Stimulated activated CD4-positive, alpha-beta T cell treated with anti-CD3 and anti-CD28 coated beads, TNF-alpha, amount 100 ng/mL, for 24 hours (primary cell): ENCODE measurements at places on chromosomes 3 and 15.

- no peak for DNase-seq
These were observed 32.5 kb downstream of the BHLHE40 start for GRCh38 chr3:5011555-5012256.

GRCh38 chr15:78049691-78050440, 27.6 kb downstream of the TBC1D2B start:
- DNase-seq, result peak; percentile 49

DNA sequence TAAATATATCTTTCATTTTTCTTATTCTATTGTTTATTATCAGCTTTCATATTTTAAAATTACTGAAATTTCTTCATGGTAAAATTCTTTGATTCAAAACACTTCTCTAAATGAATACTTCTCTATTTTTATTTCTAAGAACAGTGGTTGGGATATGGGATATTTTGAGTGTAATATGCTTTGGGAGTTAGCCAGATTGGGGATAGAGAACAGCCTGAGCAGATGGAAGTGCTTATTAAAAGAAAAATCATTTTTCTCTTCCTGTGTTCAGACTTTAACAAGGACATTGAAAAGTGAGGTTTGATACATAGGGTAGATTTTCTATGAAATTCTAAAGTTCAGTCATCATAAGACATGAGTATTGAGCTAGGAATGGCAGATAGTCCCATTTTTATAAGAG, 84.8 kb downstream of the COL6A5 start:
- DNase-seq, result no peak

DNA sequence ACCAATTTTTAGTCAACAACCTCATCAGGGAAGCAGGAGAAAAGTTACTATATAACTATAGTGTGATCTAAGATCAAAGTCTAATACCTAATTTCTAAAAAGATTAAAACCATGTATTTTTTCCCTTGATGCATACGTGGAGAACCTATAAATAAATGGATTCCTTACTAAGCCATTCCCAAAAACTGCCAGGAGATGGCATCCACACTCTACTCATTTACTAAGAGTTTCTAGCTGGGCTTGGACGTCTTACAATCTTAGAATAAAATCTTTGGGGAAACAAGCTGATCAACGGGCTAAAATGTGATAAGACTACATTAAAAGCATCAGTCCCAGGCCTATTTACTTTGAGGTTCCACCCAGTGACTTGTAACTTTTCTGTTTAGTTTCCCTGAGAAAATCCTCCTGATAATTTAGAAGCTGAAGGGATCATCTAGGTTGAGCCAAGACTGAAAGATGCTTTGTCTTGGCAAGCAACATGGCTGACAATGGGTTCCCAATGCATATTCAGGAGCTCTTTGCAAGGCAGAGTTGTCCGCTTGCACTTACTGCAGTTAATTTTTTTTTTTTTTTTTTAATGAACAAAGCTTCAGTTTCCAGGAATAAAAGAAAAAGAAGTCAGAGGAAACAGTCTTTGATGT, 85.5 kb upstream of the FGF12 start:
- no peak for DNase-seq

GRCh38 chr3:11543141-11543947, 100.4 kb downstream of the VGLL4 start:
- DNase-seq, result no peak

DNA sequence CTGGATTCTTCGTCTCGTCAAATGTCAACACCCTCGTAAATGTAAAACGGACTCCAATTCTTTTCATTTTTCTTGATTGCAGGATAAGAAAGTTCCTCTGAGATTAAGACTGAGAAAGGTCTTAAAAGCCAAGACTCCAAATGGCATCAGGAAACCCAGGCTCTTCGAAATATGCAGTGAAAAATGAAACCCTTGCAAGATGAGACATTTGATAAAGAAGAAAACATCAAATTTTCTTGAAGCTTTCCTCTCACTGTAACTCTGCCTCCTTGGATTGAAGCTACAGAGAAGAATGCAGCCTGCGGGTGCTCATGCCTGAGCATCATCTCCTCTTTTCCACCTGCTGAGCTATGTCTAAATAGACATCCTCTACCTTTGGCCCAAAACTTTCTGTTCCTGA, 342.4 kb upstream of the THBS1 start:
- DNase-seq, result no peak

- no peak for DNase-seq
These were observed 22.3 kb downstream of the WDR73 start for GRCh38 chr15:84631706-84632272.

DNA sequence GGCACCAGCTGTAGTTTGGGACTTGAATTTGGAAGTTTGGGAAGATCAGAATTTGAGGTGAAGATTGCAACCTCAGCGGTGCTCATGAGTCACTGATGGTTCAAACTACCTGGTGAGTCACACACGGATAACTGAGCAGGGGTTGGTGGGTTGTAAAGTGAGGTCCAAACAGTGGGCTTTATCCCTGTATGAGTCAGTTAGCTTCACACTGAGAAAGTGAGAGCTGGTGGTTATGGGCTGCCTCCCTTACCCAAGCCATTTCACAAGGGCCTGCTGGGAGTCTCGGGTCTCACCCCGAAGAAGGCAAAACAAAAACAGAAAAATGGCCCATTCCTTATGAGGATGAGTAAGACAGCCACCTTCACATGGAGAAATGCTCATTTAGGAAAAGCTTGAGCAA, 77.0 kb downstream of the ITGA11 start:
- DNase-seq, result no peak

GRCh38 chr3:187920913-187921312, 175.6 kb upstream of the BCL6 start:
- no peak for DNase-seq

GRCh38 chr3:17749281-17749680, 6.8 kb upstream of the TBC1D5 start:
- no peak for DNase-seq

GRCh38 chr3:112794622-112795172, 52.0 kb downstream of the CD200R1L start:
- DNase-seq, result no peak

DNA sequence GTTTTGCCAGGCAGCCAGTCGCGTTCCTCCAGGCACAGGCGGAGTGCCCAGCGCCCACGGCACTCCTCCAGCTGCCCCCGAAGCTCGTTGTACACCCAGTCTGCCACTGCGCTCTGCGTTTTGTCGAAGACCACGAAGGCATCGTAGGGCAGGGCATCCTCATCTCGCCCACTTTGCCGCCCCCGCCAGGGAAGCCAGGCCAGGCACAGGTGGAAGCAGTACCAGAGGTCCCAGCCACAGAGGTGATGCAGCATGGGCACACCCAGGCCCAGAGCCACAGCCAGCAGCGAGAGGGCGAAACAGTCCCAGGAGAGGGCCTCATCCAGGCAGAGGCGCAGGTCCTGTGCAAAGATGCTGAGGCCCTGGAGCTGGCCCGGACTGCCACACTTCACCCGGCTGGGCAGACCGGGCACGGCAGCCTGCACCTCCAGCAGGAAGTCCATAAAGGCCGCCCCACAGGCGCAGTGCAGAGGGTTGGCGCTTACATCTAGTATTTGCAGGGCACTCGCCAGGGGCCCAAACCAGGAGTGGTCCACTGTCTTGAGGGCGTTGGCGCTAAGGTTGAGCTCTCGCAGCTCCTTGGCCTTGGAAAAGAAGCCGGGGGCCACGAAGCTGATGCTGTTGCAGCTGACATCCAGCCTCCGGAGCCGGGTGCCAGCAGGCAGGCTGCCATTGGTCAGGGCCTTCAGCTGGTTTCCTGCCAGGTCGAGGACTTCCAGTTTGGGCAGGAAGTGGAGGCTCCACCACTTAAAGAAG, 3.7 kb downstream of the TLR9 start:
- no peak for DNase-seq

GRCh38 chr3:110193074-110193473, 855.7 kb upstream of the DPPA4 start:
- no peak for DNase-seq

- DNase-seq, result no peak
These were observed 50.2 kb downstream of the SLCO2A1 start for GRCh38 chr3:133979553-133979952.

GRCh38 chr3:8840556-8840955, 71.1 kb upstream of the OXTR start:
- DNase-seq, result no peak

- no peak for DNase-seq
These were observed 81.9 kb downstream of the ANXA2 start for GRCh38 chr15:60315878-60316277.

- DNase-seq, result no peak
These were observed 6.8 kb upstream of the IDH3A start for GRCh38 chr15:78142332-78142731.

DNA sequence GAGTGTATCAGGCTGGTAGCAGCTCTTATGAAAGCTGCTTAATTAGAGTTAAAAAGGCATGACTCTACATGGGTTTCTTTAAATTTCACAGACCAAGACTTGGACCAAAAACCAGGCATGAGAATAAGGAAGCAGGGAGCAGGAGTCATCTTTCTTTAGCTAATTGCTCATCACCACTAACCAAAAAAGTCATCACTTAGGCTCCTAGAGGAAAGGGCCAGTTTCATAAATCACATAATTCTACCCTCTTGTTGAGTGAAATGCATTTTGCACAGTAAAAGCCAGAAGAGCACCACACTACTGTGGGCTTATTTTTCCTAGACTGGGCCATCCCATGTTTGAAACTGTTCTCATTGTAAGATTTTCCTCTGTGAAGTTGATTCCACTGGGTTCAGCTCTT, 175.6 kb downstream of the GREM1 start:
- no peak for DNase-seq

GRCh38 chr15:44706946-44707636, 4.0 kb downstream of the PATL2 start:
- DNase-seq, result no peak

DNA sequence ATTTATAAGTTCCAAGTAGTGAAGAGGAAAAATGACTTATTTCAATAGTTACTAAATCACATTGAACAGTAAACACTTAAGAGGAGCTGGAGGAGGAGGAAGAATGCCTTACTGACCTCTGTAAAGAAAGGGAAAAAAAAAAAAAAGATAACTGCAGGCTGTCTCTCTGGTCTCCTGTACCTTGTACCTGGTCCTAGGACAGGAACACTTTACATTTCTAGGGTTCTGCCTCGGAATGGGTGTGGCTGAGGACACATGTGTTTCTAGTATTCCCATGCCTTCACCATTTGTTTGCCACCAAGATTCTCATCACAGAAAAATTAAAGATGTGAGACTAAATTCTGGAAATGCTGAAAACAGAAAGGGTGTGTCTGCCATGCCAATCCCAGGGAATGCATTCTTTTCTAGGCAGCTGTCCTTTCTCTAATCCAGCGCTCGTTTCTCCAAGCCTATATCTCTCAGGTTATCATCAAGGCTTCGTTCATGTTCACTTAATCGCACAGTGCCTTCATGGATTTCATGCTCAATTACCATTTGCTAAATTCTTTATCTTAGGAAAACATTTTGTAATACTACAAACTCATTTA, 1208.3 kb downstream of the OTOL1 start:
- no peak for DNase-seq

- DNase-seq, result no peak
These were observed 439.2 kb downstream of the MCTP2 start for GRCh38 chr15:94670438-94671034.

DNA sequence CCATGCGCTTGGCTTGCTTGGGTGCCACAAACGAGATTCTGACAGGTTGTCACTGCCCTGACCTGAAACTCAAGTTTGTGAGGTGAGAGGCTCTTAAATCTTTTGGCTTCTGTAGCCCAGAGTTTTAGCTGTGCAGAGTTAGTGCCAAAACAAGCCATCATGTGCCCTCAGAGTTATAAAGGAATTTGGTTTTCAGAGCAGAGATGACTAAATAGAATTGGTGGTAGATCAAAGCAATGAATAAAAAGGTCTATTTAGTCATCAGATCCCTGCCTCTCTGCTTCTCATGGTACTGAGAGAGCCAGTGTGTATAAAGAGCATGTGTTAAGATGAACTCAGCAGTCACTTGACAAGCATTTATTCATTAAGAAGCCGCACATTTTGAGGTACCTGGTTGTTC, 207.5 kb upstream of the DPH6 start:
- DNase-seq, result no peak

DNA sequence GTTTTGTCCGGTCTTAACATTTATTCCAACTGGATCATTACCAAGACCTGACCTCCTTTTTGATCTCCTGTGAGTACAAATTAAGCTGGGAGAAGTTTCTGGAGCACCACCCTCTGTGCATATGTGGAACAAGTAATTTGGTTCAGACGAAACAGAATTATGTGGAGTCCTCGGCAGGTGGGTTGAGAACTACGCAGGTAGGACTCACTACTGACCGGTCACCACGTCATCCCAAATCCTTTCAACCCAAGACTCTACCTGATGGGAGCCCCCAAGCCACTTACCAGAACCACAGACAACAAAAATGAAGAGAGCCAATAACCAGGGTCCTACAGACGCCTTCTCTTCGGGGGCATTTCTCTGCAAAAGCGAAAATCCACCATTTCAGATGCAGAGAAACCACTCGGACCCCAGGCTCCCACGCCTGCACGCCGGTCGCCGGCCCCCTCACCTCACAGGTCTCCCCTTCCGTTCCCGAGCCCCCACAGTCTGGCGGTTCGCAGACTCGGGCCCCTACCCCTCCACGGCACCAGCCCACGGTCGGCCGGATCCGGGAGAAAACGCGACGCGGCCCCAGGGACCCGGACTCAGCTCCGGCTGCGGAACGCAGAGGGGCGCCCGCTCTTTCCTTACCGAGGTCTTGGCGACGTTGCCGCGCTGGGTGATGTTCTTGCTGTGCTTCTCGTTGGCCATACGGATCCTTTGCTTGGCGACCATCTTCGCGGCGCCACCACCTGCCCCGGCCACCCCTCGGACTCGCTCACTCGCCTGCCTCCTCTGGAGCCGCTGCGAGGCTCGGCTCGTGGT, 674 bp downstream of the SERP1 start:
- DNase-seq, result peak; percentile 7

GRCh38 chr15:39491886-39492490, 88.9 kb upstream of the THBS1 start:
- no peak for DNase-seq

DNA sequence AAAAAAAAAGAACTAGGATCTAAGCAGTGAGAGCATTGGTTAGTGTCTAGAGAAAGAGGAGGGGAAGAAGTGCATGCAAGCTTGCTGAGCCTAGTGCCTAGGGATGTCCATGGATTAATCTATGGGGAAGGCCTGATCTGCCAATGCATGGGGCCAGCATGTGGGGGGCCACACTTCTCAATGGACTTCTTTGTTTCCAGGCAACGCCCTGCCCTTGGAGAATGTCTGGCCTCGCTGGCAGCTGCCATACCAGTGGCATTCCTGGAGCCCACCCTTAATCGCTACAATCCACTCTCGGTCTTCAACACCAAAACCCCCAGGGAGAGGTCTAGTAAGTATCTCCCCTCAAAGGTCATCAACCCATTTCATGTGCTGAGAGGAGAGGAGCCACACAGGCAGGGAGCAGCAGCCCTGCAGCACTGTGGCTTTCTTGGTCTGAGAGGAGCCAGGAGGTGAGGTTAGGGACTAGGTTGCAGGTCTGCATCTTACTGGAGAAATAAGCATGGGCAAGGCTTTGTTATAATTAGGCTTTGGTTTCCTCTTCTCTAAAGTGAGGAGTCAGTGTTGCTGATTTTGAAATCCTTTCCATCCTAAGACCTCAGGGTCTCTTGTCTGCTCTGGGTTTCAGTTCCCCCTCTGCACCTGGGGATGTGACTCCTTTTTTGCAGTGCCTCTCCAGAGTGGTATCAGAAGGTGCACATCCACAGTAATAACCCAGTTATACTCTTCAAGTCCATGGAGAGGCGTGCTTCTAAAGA, 188.1 kb upstream of the CHRM5 start:
- DNase-seq, result no peak

- no peak for DNase-seq
These were observed 12.7 kb upstream of the GHRL start for GRCh38 chr3:10305331-10305902.
